CD4-positive, alpha-beta T cell treated with Interleukin-15 for 1 hour (primary cell): ENCODE measurements at places on chromosomes 12 and 14.

DNA sequence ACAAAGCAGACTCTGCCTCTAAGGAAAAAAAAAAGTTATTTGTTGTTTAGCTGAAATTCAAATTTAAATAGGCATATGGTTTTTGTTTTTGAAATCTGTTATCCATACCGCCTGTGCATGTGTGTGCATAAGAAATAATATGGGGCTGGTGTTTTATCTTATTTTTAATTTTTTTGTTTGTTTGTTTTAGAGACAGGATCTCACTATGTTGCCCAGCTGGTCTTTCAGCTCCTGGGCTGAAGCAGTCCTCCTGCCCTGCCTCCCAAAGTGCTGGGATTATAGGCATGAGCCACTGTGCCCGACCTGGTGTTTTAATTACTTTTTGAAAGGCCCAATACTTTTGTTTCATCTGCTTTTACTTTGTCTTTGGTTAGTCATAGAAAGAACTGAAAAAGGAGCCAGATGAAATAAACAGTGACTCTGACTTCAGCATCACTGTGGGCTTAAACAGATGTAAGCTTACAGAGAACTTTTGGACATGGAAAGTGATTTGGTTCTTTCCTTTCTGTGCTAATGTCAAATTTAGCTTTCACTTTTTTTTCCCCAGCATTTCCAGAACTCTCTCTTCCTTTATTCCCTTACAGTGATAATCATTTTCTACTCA, 37.2 kb downstream of the SUPT16H start:
- no peak for DNase-seq

DNA sequence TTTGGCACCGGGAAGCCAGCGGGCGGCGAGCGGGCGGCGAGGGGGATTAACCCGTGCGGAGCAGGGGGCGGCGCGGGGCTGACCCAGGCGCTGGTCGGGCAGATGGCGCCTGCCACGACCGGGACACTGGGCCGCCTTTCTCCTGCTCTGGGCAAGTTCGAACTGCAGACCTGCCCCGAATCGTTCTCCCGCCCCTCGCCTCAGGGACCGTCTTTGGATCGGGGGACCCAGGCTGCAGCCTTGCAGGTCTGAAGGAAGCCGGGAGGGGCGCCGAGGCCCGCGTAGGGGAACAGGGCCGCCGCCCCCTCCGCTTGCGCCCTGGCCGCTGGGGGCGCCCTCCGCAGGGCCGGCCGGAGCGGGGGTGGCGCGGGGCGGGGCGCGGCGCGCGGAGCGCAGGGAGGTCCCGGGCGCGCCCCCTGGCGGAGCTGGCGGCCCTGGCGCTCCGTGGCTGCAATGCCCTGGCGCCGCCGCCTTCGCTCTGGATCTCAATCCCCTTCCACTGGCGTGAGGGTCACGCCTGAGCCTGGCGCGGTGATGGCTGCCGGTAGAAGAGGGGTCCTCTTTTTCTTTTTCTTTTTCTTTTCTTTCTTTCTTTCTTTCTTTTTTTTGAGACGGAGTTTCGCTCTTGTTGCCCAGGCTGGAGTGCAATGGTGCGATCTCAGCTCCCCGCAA, 449 bp upstream of the LTBP2 start:
- DNase-seq, result peak; percentile 85

- DNase-seq, result no peak
These were observed 1.2 kb downstream of the SPTSSA start for GRCh38 chr14:34460841-34461240.

DNA sequence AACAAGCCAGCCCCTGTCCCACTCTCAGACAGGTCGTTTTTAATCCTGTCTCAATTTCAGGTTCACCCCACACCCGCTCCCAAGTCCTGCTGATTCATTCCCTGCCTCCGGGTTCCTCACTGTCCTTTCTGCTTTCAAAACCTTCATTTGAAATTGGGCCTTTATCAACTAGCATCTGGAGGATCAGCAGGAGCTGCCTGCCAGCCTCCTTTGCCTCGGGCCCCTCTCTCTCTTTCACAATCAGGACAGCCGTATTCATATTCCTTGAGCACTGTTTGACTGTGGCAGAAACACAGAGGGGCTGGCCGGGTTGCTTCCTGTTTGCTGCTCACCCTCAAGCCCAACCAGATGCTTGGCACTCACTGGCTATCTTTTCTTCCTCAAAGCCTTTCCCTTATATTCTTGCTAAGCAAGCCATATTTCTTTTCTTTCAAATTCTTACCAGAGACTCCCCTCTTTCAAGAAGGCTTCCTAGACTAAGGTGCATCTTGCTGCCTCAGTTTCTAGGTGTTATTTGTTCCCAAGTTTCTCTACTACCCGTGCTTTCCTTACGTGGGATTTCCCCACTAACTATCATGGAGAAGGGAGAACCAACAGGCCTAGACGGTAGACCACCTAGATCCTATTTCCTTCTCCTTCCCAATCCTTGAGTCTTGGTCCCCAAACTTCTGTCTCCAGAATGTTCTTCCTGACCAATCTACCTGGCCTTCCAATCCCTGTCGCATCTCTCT, 3.0 kb downstream of the GALNT6 start:
- DNase-seq, result no peak

DNA sequence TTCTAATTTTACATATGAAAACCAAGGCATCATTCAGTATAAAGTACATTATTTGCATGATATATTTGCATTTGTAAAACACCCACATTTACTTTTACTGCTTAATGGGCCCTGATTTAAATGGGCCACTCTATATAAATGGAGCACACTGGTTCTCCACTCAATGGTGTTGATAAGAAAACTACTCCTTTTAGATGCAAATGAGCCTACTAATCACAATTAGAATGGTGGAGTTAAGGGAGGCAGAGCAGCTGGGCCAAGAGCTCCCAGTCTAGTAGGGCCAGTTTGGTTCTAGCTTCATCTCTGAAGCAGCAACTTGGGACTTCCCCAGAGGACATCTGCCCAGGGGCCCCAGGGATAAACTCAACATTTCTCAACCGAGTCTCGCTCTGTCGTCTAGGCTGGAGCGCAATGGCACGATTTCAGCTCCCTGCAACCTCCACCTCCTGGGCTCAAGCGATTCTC, 120.7 kb downstream of the FOXN3 start:
- no peak for DNase-seq
